Caki2 (cell line): ENCODE measurements at places on chromosomes 2 and 18.

DNA sequence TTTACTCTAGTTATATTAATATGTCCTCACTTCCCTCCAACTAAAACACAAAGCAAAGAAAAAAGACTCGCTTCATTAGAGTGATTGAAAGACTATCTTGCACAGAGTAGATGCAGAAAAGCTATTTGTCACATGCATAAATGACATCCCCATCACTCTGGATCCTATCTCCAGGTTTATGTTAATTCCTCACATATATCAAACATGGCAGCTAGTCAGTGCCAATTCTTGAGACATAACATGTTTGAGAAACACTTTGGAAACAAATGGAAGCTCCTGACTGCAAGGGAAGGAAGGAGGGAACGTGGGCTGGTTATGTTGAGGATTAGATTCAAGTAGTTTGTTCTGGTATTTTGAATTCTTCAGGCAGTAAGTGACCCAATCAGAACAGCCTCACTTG is 89.8 kb upstream of the BCL2L11 start:
- no peak for DNase-seq

DNA sequence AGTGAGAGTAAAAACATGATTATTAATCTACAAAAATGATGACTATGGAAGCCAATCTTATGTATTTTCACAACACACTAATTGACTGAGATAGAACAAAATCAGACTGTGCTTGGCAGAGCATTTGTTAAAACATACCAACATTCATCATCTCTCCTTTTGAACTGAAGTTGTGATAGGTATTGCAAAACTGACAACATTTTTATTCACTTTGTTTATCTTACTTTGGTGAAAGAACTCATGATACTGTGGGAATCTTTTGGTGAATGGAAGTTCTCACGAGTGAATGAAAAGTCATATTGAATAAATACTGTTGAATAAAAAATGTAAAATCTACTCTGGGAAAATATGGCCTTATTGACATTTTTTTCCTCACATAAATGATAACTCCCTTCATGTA is 1430.2 kb upstream of the PIK3C3 start:
- DNase-seq, result no peak

- DNase-seq, result no peak
Measured at GRCh38 chr18:75483662-75484061, 56.2 kb upstream of the SMIM21 start.

DNA sequence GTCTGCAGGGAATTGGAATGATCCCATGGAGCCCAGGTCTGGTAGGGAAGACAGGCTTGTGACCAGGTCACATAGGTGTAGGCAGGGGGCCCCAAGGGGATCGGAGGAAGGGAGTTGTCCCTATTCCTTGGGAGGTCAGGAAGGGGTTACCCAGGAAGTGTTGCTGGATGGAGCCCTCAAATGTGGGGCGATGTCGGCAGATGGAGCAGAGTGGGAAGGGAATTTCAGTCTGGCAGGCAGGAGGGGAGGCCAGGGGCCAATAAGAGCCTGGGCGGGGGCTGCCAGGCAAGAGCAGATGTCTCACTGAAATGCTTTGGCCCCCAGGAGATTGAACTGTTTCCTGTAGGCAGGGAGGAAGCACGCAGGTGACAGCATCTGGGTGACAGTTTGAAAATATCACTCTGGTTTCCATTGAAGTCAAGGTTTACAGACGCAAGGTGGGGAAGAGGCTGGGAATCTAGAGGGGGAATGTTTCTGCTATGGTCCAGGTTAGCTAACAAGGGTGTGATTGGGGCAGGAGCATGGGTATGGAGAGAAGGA is 81.5 kb upstream of the SMAD2 start:
- DNase-seq, result no peak

GRCh38 chr18:58829263-58829662 is 35.4 kb upstream of the ZNF532 start:
- DNase-seq, result no peak

DNA sequence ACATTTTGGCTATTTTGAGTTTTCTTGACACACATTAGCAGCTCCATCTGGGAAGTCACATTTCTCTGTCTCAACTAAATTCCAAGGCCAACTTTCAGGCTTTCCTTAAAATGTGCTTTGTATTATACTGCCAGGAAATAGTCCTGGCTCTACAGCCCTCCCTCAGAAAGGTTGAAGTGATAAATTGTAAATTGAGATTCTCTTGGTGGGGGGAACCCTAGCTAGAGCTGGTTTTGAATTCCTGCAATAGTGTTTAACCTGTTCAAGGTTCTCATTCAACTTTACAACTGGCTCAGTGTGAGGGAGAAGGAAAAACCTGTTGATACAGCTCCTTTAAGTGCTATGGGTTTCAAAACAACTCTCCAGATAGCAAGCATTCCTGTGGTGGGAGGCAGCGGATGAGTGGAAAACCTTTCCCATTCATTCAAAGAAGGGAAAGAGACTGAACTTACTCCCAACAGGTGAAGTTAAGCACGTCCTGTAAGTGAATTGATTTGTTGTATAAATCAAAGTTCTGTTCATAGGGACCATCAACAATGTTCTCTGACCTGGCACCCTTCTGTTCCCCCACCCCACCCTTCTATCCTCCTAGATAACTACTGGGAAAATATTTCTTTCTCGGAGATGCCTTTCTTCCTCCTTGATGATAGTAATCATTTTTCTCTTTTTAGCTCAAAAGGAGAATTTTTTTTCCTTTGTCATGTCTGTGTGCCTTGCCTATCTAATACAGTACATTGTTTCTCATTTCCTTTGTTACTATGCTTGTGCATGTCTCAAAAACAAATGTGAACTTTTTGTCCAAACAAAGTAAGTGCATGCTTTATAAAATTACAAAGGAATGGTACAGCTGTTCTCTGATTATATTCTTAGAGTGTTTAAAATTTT is 44.2 kb upstream of the SLC39A10 start:
- peak; percentile 90 for DNase-seq

GRCh38 chr2:98850074-98850473 is 86.0 kb downstream of the CRACDL start:
- no peak for DNase-seq

GRCh38 chr2:50991602-50992001 is 40.3 kb downstream of the NRXN1 start:
- DNase-seq, result no peak

GRCh38 chr18:10242936-10243680 is 211.3 kb upstream of the APCDD1 start:
- no peak for DNase-seq

DNA sequence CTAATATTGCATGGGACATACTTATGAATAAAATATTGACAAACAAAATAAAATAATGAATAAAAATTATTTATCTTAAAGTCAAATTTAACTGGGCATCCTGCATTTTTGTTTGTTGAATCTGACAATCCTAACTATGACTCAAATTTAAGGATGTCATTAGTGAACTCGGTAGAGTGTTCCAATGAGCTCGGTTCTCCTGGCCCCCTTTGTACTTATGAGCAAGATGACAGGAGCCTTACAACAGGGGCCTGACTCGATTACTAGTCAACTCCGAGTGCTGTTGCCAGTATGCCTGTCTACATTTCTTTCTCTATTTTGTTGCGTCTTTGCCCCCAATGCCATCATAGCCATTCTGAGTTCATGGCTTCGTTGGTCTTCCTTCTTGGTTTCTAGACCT is 40.3 kb downstream of the HRH4 start:
- no peak for DNase-seq

GRCh38 chr2:201965550-201965949 is 68.1 kb upstream of the FZD7 start:
- DNase-seq, result no peak

DNA sequence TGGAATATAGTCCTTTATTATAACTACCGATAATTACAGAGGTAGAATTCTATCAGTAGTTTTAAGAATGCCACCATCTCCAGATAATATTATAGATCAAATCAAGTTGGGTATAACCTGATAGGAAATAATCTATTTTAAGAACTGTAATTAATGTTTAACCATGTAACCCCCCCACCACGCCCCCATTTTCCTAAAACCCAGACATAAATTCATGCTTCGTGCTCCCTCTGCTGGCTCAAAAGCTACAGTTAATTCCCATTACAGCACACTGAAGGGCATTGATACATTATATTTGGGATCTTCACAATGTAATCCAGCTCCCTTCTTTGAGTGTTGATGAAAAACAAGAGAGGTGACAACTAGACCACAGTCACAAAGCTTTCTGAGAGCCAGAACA is 228.0 kb upstream of the SMAD7 start:
- DNase-seq, result peak; percentile 14

DNA sequence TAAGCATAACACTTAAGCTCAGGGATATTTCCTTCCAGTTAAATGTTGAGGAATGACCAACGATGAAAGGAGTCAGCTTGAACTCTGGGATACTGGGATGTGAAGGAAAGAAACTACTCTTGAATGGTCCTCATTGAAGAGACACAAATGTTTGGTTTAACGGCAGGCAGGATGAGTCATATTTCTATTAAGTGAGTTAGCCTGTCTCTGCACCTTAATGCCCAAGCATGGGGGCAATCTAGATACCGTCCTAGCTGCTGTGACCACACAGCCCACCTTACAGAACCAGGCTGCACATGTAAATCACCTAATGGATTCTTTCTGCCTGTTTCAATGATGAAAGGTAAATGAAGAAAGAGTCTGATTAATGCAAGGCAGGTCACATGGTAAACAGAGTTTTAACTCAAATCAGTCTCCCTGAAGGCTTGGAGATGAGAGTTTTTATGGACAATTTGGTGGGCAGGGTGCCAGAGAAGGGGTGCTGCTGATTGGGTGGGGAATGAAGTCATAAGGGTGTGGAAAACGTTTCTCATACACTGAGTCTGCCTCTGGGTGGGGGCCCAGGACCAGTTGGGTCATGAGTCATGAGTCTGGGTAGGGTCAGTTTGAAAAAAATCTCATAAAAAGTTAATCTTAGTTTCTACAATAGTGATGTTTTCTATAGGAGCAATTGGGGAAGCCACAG is 144.6 kb upstream of the MMADHC start:
- DNase-seq, result peak; percentile 92

DNA sequence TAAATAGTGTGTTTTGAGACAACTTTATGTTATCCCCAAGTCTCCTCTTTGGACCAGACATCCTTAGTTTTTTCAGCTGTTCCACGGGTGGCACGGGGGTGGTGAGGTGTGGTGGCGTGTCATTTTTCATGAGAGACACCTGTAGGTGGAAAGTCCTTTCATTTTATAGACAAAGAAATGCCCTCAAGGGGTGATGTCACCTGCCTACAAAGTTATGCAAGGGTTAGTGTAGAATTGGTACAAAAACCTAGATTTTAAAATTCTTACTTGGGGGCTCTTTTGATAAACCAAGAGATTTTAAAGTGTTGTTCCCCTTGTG is 15.3 kb downstream of the CTDP1 start:
- no peak for DNase-seq

- no peak for DNase-seq
Measured at GRCh38 chr18:56977771-56978170, 169.1 kb upstream of the BOD1L2 start.

DNA sequence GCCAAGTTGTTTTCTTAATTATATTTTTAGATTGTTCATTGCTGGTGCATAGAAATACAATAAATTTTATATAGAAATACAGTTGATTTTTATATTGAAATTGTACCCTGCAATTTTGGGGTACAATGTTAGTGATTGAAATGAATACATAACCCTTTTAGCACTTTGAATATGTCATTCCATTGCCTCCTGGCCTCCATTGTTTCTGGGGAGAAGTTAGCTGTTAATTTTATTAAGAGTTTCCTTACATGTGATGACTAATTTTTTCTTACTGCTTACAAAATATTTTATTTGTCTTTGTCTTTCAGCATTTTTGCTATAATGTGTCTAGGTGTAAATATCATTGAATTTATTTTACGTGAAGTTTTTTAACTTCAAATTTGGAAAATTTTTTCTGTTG is 176.5 kb upstream of the DCC start:
- DNase-seq, result no peak

- DNase-seq, result no peak
Measured at GRCh38 chr2:162148956-162149355, 3.1 kb downstream of the GCG start.

- DNase-seq, result no peak
Measured at GRCh38 chr2:208645226-208645625, 238.6 kb downstream of the PTH2R start.

DNA sequence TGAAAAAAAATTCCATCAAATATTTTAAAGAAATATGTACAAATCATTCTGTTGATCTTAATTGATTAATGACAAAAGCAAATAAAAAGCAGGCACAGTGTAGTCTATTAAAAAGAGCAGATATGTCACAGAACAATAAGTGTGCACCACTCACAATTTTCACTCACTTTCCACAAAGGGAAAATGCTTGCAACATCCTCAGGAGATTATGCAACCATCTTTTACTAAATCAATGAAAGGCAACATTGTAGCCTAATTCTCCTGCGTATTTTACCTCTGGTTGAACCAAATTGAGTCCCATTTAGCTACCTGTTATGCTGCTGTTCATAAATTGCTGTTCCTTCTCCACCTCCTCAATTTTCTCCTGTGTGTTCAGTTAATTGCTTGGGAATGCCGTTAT is 1346.8 kb upstream of the PIK3C3 start:
- DNase-seq, result no peak
